ENCODE measurements at places on chromosomes 11 and 22.

- no peak for DNase-seq
These were observed 24.9 kb downstream of the PTDSS2 start for GRCh38 chr11:474914-475506.

GRCh38 chr11:105860105-105860504 lies 161.9 kb downstream of the MSANTD4 start:
- DNase-seq = no peak

- no peak for DNase-seq
These were observed 67.9 kb downstream of the KCNQ1 start for GRCh38 chr11:2512431-2513407.

GRCh38 chr11:71255800-71256479 lies 3.6 kb upstream of the SHANK2 start:
- DNase-seq = no peak

- DNase-seq = no peak
These were observed 42.3 kb upstream of the DKK3 start for GRCh38 chr11:12050470-12051286.

DNA sequence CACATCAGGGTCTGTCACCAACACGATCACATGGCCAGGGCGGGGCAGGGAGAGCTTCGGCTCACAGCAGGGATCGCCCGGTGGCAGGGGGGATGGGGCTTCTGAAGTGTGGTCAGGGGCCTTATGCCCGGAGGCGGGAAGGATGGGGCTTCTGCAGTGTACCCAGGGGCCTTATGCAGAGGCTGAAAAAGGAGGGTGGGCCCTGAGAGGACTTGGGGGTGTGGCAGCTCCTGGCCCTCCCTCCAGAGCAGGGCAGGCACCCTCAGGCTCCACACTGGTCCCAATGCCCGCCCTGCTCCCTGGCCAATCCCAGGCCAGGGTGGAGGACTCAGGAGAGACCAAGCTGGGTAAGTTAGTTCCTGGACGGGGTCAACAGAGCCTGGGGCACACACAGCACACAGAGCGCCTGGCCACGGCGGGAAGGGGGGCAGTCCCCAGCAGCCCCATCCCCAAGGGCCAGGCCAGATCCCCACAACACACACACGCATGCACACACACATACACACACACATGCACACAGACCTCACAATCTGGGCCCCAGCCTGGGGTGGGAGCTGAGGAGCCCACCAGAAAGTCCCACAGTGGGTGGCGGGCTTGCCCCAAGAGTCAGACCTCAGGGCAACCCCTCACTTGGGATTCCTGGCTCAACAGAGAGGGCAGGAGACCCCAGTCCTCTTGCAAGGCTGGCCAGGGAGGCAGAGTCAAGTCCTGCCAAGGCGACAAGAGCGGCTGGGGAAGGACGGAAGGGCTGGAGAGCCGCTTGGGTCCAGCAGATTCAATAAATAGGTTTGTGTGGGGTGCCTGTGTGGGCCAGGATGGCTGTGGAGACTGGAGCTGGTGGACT lies 1.1 kb upstream of the CEND1 start:
- DNase-seq = no peak
